ENCODE measurements at places on chromosomes 1 and 21.
A peak's percentile ranks its signal among the peaks of the same experiment; 100 is the strongest.

DNA sequence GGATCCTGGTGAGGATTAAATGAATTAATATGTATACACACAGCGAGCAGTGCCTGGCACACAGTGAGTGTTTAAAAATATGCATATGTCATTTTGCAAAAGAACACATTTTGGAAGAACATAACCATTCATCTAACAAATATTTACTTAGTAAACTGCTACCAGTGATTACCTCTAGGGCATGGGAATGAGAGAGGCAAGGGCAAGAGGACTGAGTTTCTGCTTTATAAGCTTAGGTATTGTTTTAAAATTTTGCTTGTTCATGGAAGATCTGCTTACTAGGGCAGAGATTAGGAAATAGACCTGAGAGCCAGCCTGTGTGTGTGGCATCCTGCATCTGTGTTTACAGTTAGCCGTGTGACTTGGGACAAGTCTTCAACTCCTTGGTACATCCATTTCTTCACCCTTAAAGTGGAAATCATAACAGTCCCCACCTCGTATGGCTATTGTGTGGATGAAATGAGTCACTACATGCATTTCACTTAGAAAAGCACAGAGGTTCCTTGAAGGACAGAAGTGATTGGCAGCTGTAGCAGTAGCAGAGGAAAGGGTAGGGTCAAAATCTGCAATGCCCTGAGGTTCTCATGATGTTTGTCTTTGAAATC is 198.5 kb upstream of the FMN2 start:
- DNase-seq = no peak

DNA sequence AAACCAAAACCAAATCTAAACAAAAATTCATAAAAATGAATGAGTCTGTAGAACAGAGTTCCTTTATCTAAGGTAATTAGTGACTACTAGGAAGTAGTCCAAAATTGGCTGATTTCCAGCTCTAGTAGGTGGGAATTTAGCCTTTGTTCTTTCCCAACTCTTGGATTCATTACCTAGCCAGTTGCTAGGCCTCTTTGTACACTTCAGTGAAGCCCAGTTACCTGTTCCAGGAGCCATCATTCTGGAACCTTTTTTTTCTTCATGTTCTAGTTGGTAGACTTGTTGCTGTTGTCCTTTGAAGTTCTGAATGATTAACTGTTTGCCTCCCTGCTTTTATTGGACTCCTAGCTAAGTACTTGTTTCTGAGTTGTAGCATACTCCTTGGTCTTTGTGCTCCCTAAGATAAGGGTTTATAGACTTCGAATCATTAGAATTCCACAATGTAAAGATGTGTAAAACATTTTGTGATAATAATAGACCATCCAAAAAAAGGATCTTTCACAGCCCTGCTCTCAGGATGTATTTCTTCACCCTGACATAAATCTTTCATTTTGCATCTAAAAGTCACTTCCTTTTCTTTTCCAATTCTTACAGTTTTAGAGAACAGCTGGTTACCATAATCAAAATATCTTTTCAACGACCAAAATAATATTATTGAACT is 9.8 kb downstream of the PLA2G4A start:
- DNase-seq = no peak

GRCh38 chr1:23387494-23387893 is 17.9 kb upstream of the ZNF436 start:
- DNase-seq = no peak

DNA sequence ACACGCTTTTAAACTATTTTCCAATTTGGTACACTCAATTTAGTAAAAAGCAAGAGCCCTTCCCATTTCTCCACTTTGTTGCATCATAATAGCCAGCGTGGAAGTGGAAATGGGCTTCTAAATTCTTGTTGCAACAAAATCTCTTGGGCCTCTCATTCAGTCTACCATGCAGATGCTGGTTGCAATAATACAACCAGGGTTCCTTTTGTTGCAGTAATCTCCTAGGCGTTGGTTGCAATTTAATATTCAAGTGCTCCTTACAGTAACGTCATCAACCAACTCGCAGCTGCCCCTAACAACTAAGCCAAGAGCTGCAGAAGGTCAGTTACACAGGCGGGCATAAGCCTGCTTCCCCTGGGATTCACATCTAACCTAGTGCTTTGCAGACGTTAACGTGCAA is 2.7 kb upstream of the HDGF start:
- DNase-seq = no peak

- DNase-seq = no peak
Observed at GRCh38 chr1:93625582-93626327, 55.9 kb downstream of the BCAR3 start.

GRCh38 chr1:55639526-55639925 is 424.4 kb upstream of the USP24 start:
- DNase-seq = no peak

DNA sequence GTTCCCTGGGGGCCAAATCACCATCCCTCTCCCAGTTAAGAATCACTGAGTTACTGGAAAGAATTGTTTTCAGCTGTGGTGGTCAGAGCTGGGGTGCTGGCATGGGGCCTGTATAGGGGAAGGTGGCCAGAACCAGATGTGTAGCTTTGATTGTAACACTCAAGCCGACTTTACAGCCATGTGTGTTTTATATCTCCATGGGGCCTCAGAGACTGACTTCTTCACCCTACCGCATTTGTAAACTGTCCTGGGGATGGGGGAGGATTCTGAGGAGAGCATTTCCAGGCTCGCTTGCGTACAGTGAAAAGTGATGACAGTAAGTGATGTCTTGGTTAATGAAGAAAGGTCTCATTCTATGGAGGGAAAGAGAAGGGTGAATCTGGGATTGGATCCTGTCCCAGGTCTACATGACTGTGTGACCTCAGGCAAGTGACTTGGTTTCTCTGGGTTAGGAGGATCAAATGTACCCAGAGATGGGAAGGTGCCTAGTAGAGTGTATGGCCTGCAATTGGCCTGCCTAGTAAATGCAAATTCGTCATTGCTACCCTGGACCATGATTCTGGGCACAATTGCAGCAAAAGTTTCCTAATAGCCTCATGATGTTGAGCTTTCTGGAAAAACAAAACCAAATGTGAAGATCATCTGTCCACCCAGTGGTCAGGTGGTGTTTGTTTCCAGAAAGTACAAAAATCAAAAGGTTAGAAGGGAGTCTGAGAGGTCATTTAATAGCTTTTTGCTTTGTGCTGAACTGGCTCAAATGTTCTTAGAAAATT is 49.7 kb upstream of the RCC2 start:
- DNase-seq = no peak

- DNase-seq = peak; percentile 90
Observed at GRCh38 chr21:31558962-31559367, 100.5 kb upstream of the SOD1 start.

DNA sequence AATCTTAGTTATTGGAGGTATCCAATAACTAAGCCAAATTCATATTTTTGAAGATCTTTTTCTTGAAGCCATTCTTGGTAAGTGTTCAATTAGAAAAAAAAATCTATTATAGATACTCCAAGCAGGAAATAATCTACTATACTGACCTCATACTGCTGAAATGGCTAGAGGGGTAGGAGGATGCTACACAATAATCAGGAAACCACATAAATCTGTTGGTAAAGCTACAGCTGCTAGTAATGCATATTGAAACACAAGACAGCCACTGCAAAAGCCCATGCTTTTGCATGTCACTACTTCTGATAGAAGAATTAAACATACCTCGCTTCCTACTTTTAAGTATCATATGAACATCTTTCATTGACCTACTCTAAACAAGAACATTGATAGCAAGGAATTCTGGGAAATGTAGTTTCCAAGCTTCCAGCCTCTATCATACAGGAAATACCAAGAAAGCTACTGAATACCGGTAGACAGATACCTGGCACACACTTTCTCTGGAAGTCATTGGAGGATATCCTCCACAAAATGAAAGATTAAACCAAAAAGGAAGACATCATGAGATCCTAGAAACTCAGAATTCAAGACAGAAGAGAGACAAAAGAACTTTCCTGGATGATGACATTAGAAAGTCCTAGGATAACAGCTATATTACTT is 103.0 kb upstream of the VAV3 start:
- no peak for DNase-seq

GRCh38 chr1:77582905-77583304 is 99.6 kb downstream of the ZZZ3 start:
- DNase-seq = no peak

DNA sequence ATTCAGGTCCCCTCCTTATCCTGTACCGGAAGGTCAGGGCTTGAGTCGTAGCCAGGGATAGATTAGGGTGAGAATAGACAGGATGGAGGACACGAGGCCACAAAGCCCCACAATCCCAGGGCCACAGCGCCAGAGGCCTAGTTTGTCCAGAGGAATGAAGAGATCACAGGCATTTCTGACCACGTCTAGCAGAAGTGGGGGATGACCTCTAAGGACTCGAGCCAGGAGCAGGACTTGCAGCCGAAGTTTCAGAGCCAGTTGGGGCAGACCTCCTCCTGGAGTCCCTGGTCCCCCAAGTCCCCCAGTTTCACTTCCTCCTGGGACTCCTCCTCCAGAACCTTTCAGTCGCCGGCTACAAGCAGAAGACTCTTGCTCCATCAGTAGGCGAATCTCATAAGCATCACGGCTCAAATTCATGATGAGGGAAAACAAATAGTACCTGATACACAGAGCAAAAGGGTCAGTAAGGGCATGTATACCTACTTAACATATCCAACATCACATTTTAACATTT is 2.3 kb upstream of the ITGA10 start:
- DNase-seq = no peak

- no peak for DNase-seq
Observed at GRCh38 chr1:162541619-162542141, 19.8 kb upstream of the UAP1 start.

DNA sequence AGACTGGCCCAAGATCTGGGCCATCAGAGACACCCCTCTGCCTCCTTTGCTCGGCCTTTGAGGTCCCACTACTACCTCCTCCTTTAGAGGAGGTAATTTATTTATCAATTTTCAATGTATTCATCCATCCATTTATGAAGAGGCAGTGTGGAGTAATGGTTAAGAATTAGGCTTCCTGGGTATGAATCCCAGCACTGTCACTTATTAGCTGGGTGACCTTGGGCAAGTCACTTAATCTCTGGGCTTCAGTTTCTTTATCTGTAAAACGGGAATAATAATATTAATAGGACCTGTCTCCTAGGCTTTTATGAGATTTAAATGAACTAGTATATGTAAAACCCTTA is 1.7 kb downstream of the NR0B2 start:
- no peak for DNase-seq

GRCh38 chr1:203558064-203558760 is 64.3 kb downstream of the OPTC start:
- no peak for DNase-seq

- DNase-seq = no peak
Observed at GRCh38 chr1:198352975-198353695, 187.3 kb downstream of the ATP6V1G3 start.

DNA sequence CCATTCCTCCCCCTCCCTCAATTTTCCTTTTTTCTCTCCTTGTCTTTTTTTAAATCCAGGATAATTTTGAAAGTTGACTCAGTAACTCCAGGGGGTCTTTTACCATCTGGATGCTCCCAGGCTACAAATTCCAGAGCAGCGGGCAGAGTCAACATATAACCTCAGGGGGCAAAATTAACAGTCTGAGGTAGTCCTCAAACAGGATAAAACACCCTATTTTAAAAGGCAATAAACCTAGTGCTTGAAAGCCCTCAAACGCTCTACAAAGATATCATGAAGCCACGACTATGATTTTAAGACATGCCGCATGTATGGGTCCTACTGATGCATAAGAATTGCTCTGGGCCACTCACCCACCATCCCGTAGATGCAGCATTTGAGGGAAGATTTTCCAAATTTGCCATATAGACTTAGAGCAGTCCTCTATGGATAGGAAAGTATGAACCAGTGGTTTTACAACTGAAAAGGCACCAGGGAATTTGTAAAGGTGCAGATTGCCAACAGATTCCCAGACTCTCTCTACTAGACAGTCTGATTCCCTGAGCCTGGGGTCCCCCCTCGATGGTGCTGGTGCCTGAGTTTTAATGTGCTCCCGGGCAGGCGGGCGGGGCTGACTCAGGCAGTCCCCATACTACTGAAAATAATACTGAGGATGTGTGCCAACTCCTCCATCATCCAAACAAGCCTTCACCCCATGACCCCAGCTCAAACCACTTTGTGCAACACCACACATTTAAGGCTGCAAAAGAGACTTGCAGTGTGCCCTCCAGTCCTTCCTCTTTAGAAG is 37.2 kb downstream of the PTPN14 start:
- no peak for DNase-seq

DNA sequence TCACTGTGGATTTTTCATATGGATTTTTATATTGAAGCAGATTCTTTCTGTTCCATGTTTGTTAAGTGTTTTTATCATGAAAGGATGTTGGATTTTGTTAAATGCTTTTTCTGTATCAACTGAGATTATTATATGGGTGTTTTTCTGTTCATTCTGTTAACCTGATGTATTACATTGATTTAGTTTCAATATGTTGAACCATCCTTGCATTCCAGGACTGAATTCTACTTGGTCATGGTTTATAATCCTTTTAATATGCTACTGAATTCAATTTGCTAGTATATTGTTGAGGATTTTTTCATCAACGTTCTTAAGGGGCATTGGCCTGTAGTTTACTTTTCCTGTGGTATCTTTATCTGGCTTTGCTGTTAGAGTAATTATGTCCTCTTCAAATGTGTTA is 55.8 kb downstream of the CCDC30 start:
- no peak for DNase-seq

DNA sequence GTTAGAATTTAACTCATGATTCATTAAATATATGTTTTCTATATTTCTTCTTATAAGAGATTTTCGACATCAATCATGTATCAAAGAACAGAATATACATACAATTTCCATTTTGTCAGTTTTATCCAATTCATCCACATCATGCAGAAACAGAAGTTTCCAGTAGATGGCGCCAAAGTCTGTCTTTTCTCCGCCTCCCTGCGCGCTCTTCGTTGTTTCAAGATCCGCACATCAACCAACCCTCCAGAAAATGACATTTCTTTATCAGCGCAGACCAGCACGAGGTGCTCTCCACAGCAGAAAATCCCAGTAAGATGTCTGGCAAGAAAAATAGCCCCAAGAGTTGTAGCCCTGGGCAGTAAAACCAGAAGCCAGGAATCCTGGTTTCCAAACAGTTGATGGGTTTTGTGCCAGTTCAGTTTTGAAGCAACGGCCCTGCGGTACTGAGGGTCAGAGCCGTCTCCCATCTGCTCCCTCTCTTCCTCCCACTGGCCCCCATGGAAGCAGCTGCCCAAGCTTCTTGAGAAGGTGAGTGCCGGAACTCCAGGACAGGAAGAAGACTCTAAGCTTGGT is 38.6 kb upstream of the GPR137B start:
- DNase-seq = peak; percentile 69

DNA sequence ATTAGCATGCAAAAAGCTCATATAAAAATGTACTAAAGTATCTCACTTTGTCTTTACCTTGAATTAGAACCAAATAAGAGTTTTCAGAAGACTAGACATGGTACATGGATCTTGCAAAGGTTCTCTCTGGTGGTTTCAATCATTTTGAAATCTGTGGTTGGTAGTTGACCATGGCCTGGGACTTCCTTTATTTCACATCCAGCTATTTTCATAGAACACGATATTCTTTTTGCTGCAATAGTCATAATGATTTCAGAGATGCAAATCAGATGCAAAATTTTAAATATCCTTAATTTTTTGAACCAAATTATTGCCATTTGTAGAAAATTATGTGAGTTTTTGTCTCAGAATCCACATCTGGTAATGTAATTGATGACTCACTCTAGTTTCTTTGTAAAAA is 375.1 kb upstream of the ZP4 start:
- no peak for DNase-seq

All from activated CD4-positive, alpha-beta T cell treated with anti-CD3 and anti-CD28 coated beads for 4 hours (primary cell).